Activated CD8-positive, alpha-beta T cell treated with anti-CD3 and anti-CD28 coated beads, Interleukin-2, amount 10 ng/mL, durations not matched to agents 7 days and 5 days (primary cell): ENCODE measurements at places on chromosomes 7 and 10.

- DNase-seq, result no peak
Measured at GRCh38 chr7:27942711-27943110, 202.7 kb downstream of the TAX1BP1 start.

DNA sequence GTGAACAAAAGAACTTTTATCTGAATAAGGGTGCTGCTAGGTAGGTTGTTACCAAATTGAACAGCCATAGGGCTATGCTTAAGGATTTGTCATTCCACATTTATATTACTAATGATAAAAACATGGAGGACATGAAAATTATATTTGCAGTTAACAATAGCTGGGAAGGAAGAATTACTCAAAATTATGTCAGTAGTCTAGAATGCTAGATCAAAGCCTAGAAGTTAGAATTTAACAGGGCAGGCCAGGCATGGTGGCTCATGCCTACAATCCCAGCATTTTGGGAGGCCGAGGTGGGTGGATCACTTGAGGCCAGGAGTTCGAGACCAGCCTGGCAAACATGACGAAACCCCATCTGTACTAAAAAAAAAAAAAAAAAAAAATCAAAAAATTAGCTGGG lies 9.4 kb downstream of the STK17A start:
- no peak for DNase-seq

DNA sequence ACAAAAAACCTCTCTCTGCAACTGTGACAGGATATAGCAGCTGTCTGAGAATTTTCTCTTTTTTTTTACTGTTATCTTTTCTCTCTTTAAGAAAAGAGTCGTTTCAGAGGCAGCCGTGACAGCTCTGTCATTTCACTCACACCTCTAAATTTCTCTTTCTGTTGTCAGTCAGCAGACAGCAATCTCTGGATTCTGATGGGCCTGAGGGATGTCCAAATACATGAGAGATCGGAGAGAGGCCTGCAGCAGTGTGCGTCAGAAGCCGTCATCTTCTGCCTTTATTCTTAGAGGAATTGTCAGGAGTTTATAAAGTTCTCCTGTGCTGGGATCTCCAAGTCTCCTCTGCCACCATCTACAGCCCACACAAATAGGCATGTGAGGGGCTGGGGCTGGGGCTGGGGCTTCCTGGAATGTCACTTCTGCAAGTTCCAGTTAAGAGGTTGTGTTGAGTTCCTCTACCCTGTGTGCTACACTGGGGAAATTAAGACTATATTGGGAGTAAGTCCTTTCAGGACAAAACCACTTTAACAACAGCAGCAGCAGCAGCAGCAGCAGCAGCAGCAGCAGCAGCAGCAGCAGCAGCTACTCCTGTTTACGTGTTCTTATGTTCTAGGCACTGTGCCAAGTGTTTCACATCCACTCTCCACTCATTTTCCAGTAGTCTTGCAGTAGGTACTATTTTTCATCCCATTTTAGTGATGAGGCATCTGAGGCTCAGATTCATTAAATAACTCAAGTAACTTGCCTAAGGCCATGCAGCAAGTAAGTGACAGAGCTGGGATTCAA lies 541.3 kb downstream of the LRMDA start:
- DNase-seq, result no peak

GRCh38 chr7:86598311-86598710 lies 45.4 kb upstream of the GRM3 start:
- no peak for DNase-seq

DNA sequence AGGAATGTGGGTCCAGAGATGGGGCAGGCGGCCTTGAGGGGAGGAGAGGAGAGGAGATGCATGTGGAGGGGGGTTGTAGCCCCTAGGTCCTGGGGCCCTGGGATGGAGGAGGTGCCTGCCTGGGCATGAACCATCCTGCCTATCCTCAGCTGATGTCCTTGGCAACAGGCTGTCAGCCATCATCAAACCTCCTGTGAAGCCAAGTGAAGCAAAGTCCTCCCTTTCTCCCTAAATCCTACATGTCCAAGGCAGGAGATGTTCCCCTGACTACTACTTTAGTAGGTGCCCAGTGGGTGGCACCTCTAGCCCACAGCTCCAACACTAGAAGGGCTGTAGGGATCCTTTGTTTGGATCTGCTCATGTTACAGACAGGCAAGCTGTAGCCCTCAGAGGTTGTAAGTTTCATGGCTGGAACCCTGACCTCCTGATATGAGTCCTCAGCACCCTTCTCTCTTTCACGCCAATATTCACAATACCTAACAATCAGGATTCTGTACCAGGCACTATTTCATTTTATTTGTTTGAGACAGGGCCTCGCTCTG lies 66.6 kb upstream of the SYPL1 start:
- no peak for DNase-seq

DNA sequence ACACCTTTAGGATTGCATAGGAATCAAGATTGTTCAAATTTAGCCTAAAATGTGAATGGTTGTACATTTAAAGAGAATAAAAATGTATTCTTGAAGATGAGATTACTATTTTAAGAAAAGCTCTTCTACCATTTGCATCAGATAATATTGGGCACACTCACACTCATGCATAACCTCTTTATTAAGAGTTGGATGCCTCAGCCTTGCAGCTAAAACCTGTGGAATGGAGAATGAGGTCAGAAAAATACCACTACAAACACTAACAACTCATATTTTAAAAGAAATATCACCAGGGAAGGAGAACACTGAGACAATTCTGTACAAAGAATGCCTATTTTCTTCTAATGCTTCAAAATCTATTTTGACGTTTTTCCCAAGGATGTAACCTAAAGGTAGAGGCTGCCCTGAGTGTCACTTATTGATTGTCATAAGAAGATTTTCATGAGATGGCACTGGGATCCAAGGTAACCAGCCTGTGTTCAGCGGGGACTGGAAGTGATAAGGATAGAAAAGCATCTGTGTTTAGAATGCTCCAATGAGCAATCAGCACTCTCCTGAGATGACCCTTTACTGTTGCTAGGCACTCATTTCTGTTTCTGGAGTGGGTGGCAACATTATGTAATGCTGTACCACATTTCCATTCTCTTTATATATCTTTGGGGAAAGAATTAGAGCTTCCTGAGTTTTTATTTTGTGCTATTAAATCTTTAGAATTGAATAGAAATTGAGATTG lies 26.6 kb downstream of the REEP3 start:
- no peak for DNase-seq

DNA sequence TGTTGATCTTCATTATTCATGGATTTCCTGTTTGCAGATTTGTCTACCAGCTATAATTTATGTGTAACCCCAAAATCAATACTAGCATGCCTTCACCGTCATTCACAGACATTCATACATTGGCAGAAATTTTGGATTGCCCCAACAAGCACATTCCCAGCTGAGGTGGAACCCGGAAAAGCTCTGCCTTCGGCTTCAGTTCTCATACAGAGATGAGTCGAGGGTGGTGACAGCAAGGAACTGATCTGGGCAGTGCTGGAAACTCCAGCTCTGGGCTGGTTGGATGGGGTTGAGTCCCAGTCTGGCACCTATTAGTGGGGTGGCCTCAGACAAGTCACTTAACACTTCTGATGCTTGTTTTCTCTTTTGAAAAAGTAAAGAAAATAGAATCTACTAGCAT lies 267.5 kb downstream of the SNX13 start:
- DNase-seq, result no peak

DNA sequence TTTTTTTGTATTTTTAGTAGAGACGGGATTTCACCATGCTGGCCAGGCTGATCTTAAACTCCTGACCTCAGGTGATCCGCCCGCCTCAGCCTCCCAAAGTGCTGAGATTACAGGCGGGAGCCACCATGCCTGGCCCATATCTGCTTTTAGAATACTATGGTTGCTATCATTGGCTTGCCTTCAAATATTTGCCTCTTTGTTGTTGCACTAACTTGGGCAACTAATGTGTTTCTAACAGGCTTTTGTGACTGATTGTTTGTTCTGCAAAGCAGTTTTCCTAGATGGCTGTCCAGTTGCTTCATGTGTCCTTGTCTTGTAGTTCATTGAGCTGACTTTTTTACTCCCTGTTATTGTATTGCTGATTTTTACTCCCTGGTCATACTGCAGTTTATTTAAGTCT lies 9.7 kb downstream of the VDAC2 start:
- DNase-seq, result no peak

DNA sequence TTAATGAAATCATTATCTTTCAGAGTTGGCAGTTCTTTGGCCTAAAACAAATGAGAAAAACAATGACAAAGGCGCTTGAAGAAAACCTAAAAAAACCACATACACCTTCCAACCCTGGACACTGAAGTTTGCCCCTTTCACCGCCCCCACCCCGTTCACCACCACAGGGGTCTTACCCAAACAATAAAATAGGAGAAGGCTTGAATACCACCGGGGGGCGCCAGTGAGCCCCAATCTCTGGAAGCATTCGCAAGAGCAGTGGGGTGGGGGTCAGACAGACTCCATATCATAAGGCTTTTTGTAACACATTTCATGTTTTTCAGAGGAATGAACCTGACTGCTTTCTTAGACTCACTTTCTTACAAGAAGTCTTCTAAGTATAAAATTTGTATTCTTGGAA lies 163.6 kb downstream of the PIP4K2A start:
- peak; percentile 68 for DNase-seq

GRCh38 chr10:92592761-92593618 lies at the start of gene KIF11:
TSS of gene KIF11 (plus strand) at chr10:92593130. CDS start at chr10:92593376, 246 bp downstream.
- peak; percentile 98 for DNase-seq

DNA sequence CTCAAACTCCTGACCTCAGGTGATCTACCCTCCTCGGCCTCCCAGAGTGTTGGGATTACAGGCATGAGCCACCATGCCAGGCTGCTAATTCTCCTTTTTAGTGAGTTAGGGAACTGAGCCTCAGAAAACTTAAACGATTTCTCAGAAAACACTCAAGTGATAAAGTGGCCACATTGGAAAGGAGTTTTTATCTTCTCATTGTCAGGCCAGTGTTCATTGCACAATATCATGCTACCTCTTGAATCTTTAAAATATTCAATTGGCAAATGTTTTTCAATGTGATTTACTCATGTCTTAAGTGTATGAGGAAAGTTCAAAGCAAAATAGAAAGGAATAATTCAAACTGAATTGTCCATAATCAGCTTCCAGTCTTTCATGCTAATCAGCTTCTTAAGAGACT lies 80.7 kb downstream of the ITGB8 start:
- DNase-seq, result no peak

DNA sequence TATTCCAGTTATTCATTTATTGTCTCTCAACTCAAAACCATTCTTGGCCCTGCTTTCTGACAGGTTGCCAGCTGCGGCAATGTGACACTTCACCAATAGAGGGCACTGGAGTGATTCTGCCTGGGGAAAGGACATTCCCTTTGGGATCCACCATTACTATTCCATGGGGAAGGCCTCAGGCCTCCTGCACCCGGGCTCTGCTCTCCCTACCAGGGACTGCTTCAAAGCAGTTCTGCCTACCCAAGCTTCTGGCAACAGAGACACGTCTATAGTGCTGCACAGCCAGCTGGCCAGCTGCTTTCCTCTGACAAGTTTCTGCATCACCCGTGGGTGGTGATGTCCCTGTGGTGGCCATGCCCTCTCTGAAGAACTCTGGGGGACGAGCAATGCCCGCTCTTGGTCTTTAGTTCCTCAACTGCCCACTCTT lies 163.8 kb downstream of the ELMO1 start:
- DNase-seq, result peak; percentile 49

- DNase-seq, result no peak
Measured at GRCh38 chr7:138126928-138127327, 50.7 kb downstream of the AKR1D1 start.

DNA sequence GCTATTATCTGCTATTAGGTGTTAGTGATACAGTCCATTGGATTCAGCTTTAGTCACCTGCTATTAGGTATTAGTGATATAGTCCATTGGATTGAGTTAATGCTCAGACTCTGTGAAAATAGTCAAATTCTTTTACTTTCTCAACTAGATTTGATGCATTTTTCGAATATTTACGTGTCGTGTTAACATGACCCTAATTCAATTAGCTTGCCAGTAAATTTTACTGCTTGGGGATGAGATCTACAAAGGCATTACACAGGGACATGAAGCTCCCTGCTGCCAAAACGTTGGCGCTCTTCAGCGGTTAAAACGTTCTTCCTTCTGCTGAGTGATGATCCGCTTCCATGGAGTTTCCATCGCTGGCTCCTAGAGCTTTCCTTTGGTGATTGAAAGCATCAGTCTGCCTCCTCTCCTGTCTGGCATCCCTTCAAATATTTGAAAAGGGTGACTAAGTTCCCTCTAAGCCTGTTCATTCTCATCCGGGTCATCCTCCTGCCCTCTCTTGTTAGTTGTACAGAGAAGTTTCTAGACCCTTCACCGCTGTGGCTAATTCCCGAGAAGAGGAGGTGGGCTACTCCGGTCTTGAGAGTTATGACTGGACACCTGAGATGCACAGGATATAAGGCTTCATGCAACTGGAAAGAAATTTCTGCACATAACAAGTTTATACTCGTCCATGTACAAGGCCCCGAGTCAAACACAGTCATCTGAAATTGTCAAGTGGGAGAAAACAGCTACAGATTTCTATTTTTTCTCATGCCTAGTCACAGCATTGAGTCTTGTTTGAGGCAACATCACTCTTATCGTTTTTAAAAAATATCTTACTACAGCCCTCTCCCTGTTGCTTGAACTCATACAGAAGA lies 254.0 kb downstream of the KLF6 start:
- no peak for DNase-seq
